ENCODE measurements at places on chromosomes 4 and X.

DNA sequence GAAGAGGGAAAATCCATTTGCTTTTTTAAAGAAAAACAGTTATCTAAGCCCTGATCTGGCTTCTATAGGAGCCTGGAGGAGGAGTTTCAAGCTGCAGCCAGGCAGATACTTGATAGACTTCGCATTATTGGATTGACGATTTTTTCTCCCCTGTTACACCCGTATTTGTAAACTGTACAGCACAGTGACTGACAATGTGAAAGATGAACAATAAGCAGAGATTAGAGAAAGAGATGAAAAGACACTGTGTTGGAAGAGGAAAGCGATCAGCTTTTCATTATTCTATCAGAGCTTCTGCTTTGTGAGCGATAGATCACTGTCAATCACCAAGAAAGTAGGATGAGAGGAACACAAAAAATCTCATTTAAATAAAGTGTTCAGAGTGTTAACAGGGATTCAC is 639.2 kb downstream of the TLL1 start:
- no peak for DNase-seq

GRCh38 chr4:52957835-52958631 is 95.9 kb downstream of the RASL11B start:
- no peak for DNase-seq

DNA sequence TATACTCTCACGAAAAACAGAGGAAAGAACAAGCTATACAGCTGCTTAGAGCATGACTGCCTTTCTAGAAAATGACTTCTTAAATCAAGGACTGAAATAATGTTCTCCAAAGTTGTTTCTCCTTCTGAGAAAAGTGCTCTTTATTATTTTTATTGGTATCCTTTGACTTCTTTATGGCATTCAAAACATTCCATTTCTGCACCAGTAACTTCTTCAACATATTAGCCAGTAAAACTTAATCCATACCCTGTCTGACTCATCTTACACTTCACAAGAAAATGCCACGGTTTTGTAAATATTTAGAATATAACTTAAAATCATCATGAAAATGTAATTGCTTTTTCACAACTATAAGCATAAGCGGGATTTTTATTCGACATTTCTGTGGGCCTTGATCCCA is 180.4 kb downstream of the NR3C2 start:
- DNase-seq = no peak

GRCh38 chr4:13413729-13414437 is 70.3 kb downstream of the RAB28 start:
- DNase-seq = no peak

DNA sequence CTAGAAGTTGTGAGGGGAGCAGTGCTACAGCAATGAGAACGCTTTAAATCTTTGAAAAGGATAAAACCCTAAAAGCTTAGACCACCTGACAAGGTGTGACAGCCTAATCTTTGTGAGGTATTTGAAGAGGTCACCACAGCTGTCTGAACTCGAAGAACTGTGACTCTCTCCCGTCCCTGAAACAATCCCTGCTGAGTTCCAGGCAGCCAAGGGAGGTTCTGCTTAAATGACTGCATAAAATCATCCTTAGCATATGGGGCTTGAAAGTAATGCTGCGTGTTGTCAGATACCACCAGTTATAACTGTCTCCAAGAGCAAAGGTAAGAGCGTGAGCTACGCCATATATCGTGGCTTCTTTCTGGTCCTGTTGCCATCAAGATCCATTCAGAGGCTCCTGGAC is 696.3 kb downstream of the PCDH7 start:
- DNase-seq = no peak

DNA sequence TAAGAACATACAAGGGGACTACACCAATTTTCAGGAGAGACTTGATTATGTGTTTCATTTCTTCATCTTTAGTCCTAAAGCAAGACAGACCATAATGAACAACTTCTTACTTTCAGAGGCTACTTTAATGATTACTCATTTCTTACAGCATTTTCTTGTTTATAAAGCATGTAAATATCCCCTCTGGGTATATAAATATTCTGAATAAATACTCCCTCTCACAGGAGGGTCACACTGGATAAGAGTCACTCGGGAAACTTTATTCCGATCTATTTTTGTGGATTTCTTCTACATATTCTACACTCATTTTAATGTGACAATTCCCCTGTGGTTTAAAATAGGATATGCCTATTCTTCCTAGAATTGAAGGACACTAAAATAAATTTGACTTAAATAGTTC is 228.9 kb upstream of the RPS6KA3 start:
- peak; percentile 20 for DNase-seq

DNA sequence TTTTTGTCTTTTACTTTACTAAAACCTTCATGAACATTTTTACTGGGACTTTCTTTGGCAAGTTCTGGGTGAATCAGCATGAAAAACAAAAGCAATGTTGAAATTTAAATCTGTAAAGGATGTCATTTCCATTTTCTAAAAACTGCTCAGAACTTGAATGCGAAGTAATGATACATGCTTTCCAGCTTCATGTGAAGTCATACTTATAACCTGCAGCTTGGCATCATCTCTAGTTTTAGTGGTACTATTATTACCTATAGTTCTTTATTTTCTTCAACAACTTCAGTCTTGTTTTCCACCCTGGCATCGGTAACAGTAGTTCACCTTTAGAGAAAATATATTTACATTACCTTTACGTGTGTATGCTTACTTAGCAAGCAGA is 421.4 kb upstream of the DIPK2B start:
- no peak for DNase-seq

DNA sequence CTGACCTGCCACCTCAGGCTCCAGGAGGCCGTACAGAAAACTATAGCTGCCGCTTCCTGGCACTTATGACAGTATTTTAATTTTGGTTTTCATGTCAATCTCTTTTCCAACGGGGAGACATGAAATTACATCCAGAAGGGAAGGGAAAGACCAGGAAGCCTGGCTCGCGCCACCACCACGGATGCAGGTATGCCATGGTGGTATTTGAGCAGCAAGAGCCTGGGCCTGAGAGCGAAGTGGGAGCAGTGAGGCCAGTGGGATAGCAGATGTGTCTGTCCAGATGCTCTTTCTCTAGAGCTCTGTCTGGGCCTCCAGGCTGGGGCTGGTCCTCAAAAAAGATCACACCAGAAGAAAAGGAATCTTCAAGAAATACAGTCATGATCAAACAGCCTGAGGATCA is 82.5 kb upstream of the CPEB2 start:
- no peak for DNase-seq

- peak; percentile 2 for DNase-seq
These were observed 288.1 kb downstream of the SH3BGRL start for GRCh38 chrX:81489987-81490386.

DNA sequence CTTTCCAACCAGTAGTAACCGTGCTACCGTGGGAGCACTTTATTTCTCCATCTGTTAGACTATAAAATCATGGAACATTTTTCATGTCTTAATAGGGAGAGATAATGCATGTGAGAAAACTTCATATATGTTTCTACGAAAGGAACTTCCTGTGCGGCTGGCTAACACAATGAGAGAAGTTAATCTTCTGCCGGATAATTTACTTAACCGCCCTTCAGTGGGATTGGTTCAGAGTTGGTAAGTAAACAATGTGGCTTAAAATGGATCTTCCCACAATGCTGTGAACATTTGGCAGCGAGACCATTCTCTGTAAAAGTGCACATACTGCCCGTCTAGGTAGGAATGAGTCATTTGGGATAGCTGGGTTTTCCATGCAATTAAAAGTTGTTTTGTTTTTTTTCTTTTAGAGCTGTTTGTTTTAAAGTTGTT is 29.6 kb downstream of the PDK3 start:
- peak; percentile 62 for DNase-seq

DNA sequence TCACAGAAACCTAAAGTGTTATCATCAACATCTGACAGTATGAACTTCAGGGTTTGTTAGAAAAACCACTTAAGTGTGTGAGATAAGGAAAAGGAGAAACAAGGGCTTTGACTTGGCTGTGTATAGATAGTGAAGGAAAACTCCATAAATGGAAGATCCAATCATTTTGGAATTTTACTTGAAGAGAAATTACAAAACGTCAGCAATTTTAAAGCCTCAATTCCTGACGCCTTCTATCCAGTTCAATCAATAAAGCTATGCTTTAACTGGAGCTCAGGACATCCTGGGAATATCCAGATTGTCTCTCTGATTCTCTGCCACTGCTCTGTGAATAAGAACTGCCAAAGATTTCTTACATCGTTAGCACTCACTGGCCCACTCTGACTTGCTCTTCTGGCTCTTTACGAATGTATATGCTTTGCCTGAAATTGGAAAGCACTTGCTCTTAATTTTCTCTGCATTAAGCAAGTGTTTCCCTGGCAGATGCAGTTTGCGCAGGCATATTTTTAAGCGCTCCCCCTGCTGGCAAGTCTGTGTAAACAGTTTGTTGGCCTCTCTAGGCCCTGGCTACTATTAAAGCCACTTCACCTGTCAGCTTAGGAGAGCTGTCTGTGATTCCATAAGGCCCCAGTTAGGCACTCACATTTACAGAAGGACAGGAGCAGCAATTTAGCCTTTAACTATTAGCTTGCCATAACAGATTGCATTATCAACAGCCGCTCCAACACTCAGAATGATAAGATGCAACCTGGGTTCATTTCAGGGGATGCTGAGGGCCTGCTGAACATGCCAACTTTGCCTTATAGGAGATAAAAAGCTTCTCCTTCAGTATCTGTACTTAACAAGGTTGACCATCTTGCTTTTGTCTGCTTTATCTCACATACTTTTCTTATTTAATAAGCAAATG is 251.4 kb upstream of the DDX53 start:
- peak; percentile 53 for DNase-seq

- no peak for DNase-seq
These were observed 133.3 kb upstream of the ZIC3 start for GRCh38 chrX:137432609-137433008.

DNA sequence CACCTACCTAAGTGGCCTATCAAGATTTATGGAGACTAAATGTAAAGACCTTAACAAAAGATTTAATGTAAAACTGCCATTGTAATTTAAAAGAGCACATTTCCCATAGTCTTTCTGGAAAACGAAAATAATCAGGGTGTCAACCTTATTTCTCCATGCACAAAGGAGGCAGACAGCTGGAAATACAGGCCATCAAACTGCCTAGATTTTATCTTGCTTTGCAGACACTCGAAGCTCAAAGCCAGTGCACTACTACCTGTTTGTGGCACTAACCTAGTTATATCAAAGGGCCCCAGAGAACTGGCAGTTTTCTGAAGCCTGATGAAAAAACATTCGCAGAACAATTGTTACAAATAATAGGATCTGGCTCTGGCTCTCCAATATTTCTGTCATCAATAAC is 863.9 kb downstream of the STPG2 start:
- no peak for DNase-seq

DNA sequence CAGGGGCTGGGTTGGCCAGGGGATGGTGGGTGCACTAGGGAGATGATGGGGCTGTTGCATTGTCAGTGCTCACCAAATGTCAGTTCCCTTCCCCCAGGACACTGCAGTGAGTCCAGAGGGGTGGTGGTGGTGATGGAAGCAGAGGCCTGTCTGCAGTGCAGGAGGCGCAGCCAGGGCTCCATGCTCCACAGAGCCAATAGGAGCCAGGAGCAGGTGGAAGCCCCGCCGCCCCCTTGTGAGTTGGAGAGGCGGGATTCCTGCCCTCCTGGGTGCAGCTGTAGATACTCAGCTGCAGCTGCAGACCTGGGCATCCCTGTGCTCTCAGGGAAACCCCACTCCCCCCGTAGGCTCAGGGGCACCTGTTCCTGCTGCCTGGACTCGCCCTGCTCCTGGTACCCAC is 284.7 kb downstream of the EVC2 start:
- no peak for DNase-seq

DNA sequence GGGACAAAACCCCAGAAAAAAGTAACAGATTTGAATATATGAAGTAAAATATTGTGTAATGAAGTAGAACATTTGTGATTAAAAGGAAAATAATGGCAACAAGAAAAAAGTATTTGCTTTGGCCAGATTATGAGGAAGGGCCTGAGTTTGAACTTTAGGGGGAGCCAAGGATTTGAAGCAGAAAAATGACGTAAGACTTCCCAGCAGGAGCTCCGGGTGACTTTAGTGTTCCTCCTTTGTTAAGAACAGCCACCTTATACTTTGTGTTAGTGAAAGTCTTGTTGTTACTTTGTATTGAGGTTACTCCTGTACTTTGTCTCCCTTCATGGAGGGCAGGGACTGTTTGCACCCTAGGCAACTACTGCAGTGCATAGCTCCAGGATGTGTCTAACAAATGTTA is 41.1 kb downstream of the DCUN1D4 start:
- DNase-seq = no peak

DNA sequence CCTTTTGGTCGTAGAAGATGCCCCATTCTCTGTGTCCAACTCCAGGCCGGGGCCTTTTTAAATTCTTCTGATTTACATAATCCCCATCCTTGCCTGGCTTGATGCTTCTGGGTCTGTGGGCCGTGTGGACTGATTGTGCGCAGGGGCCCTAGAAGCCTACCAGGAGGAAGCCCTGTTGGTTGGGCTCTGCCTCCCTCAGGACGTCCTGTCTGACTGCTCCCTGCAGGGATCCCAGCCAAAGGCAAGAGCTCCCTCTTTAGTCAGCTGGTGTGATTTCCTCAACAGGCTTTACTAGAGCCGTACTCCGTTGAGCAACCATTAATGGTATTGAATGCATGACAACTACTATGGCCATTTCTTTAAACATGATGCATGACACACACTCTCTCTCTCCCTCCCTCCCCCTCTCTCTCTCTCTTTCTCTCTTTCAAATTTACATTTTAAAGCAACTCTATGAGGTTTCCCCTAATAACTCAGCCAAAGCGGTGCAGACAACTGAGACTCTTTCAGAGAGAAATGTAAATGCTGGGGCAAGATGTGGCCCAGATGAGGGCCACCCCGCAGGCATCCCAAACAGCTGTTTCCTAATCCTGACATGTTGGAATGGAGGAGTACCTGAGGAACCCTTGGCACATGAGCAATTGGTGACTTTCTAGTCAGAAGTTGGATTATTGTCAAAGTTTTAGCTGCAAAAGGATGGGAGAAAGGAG is 117.3 kb downstream of the DRD5 start:
- no peak for DNase-seq

DNA sequence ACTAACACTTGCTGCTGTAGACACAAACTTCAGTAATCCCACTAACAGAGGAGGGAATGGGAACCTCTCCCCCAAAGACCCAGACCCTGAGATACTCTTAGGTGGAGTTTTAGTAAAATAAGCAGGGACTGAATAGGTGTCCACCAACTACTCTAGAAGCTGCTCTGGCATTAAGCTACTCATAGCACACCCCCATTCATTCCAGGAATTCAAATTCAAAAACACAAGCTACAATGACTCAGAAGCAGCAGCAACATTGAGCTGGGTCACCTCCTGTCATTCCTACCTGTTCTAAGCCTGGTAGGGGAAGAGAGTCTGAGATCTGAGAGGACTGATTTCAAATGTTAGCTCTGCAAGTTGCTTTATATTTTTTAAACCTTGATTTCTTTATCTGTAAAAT is 135.4 kb upstream of the FRMPD4 start:
- peak; percentile 25 for DNase-seq

- no peak for DNase-seq
These were observed 89.0 kb downstream of the KDM6A start for GRCh38 chrX:44961817-44962607.

GRCh38 chr4:104905065-104905464 is 241.6 kb upstream of the TET2 start:
- no peak for DNase-seq

GRCh38 chr4:15040916-15041463 is 38.7 kb downstream of the CPEB2 start:
- DNase-seq = no peak

- DNase-seq = peak; percentile 65
These were observed 95.2 kb upstream of the NAP1L5 start for GRCh38 chr4:88792821-88793220.

All from ELR (cell line).